NCI-H1417 (cell line): ENCODE measurements at places on chromosomes 6 and 20.

GRCh38 chr20:58361481-58362205 is 27.4 kb upstream of the VAPB start:
- DNase-seq, result no peak

DNA sequence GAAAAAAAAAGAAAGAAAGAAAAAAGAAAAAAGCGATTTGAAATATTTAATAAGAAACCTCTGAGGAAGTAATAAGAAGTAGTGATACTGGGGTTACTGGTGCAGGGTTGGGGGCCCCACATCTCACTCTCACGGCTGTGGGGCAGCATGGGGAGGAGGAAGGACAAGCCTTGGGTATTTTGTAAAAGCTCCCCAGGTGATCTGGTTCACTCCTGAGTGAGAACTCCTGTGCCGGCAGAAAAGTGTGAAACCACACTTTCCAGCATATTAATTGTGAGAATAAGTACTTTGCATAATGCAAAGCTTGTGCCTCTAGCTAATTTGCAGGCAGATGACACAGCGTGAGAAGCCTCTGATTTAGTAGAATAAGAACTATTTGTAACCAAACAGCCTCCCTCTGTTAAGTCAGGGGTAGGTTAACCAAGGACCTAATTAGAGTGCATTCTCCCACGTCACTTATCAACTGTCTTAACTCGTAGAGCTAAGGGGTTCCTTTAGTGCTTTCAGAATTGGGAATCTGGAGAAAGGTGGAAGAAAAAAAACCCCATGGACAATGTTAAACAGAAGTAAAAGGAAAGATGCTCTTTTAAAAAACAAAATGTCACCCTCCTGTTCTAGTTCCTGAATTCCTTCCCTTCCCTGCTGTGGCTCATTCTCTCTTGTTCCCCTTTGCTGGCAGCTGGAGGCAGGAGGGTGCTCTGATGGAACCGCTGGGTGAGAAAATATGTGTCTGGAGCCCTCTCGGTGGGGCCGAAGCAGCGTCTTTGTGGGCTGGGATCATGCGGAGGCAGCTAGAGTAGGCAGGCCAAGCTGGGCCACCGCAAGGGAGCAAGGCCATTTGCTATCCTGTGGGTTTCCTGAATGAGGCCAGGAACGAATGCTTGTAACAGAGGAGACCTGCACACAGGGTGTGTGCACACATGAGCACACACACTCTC is 108.7 kb downstream of the FYN start:
- no peak for DNase-seq

GRCh38 chr6:44475417-44475778 is 87.9 kb downstream of the CDC5L start:
- DNase-seq, result no peak

DNA sequence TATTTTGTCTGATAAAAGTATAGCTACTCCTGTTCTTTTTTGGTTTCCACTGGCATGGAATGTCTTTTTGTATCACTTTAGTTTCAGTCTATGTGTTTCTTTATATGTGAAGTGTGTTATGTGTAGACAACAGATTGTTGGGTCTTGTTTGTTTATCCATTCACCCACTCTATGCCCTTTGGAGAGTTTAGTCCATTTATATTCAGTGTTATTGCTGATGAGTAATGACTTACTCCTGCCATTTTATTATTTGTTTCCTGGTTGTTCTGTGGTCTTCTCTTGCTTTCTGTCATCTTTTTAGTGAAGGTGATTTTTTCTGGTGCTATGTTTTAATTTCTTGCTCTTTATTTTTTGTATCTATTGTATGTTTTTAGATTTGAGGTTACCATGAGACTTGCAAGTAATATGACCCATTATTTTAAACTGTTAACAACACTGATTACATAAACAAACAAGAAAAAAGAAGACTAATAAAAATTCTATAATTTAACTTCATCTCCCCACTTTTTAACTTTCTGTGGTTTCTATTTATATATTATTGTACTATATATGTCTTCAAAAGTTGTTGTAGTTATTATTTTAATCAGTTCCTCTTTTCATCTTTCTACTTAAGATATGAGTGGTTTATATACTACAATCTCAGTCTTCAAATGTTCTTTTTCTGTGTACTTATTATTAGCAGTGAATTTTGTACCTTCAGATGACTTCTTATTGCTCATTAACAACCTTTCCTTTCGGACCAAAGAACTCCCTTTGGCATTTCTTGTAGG is 323.4 kb downstream of the BTBD9 start:
- DNase-seq, result no peak

- DNase-seq, result peak; percentile 26
These were observed 105.6 kb upstream of the NXT1 start for GRCh38 chr20:23244916-23245552.

- DNase-seq, result no peak
These were observed 52.2 kb downstream of the TPBG start for GRCh38 chr6:82415820-82416219.

DNA sequence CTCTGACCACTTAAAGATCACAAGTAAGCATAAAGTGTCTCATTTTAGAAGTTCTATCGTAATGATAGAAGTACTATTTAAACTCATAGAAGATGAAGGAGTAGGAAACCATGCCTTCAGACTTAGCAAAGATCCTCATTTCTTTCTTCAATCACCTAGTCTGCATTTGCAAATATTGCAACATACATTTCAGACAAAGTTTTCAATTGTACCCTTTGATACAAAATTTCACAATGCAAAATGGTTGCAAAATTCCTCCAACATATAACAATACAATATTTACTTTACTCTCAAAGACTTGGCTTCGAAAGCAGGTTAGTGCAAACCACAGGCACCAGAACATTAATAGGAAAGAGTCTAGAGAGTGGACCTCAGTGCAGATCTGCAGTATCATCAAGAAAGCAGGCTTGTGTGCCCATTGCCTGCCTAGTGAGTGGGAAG is 16.1 kb upstream of the ROS1 start:
- no peak for DNase-seq
